GM18507 (cell line): ENCODE measurements at places on chromosomes 1 and 21.

- DNase-seq, result no peak
Observed at GRCh38 chr21:40766381-40766780, 80.6 kb downstream of the DSCAM start.

DNA sequence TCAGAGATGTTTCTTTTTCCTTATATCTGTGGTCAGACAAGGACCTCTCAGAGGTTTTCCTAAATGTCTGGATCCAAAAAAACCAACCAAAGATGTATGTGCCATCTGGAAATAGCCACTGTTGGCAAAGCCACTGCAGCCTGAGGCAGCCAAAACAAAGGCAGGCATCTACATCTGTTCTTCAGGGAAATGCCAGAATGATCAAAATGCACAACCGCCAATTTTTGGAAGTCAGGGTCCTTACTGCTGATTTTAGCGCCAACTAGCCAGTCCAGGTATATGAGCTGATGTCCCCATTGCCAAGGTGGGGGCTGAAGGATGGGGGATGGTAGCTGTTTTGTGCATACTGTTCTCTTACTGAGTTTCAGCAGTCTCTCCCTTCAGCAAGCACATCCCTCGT lies 45.9 kb downstream of the SYT14 start:
- DNase-seq, result no peak

GRCh38 chr1:4161366-4162006 lies 261.4 kb upstream of the C1orf174 start:
- DNase-seq, result no peak

DNA sequence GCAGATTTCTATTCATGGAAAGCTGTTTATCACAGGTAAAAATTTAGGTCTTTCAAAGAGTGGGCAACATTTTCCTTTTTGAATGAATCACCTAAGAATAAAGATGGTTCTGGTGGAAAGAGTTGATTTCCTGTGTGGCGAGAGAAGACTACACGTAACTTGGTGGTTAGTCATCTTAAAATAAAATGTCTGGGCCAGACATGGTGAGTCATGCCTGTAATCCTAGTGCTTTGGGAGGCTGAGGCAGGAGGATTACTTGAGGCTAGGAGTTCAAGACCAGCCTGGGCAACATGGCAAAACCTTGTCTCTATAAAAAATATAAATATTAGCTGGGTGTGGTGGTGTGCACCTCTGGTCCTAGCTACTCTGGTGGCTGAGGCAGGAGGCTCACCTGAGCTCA lies 65.7 kb downstream of the DISP1 start:
- DNase-seq, result no peak

DNA sequence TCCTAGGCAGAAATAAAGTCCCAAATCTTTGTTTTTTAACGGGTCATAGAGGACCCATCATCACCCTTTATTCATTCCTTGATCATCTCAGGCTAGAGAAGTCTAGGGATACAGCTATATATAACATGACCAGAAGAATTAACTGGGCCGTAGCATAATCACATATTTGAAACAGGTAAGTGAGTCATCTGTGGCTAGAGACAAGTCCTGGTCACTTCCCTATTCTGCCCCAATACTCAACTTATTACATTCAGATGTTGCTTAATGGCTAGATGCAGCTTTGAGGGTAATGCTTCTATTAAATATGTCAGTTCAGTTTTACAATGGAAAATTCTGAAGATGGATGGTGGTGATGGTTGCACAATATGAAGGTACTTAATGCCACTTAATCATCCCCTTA lies 47.0 kb downstream of the EXO1 start:
- no peak for DNase-seq

DNA sequence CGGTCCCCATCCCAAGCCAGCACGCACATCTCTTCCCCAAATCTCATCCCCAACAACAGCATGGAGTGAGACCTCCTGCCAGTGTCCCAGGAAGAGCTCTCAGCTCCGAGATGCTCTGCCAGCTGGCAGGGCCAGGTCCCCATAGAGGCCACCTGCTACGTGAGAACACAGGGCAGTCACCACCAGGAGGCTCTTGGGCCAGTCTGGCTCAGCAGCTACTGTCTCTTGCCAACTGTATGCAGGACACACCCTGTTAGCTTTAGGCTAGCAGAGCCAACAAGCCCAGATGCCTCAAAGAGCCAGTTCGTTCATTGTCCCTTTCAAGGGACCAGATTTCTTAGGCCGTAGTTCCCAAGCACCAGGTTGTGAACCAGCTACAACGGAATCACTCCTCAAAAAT lies 36.9 kb downstream of the FBXO2 start:
- DNase-seq, result no peak

DNA sequence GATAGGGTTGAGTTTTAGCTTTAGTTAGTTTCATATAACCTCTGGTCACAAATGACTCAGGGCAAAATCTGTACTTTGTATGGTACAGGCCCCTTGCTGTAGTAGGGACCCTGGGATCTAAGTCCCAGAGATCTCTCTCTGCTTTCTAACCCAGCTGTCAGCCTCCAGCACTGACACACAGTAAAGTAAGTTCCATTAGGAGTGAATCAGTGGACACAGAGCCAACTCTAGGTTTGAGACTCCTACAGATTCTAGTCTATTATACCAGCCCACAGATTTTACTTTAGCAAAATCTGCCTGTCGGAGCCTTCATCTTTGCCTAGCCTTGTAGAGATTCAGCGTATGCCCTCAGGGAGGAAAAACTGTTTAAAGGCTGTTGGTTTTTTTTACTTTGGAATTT lies 52.5 kb downstream of the ANGPTL1 start:
- DNase-seq, result no peak

GRCh38 chr1:24293392-24294227 lies 25.5 kb upstream of the GRHL3 start:
- DNase-seq, result no peak

DNA sequence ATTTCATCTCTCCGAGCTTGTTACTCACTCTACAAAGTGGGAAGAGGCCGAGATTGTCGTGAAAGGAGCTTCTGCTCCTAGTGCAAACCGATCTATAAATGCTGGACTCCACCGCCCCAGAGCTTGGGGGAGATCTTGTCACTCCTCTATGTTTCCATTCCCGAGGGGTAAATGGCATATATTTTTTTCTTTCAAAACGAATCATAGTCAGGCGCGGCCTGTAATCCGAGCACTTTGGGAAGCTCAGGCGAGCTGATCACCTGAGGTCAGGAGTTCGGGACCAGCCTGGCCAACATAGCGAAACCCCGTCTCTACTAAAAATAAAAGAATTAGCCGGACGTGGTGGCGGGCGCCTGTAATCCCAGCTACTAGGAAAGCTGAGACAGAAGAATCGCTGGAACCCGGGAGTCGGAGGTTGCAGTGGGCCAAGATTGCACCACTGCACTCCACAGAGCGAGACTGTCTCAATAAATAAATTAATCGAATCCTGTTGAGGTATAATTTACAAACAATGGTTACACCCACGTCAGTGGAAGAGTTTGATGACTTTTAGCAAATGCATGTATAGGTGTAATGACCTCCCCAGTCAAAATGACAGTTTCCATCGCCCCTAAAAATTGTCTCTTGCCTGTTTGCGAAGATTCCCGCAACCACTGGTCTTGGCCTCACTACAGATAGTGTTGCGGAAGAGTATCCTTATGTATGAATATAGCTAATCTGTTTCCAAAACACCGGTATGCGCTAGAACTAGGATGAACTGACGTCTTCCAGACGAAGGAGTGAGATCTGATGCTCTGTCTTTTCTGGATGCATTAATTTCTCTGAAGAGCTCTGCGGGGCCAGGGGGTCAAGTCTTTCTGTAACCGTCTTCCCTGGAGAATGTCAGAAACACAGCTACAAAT lies 840 bp upstream of the HEATR1 start:
- DNase-seq, result no peak

- DNase-seq, result no peak
Observed at GRCh38 chr1:169113613-169114119, 7.2 kb downstream of the ATP1B1 start.

GRCh38 chr1:147496571-147497210 lies 44.6 kb upstream of the BCL9 start:
- DNase-seq, result no peak

DNA sequence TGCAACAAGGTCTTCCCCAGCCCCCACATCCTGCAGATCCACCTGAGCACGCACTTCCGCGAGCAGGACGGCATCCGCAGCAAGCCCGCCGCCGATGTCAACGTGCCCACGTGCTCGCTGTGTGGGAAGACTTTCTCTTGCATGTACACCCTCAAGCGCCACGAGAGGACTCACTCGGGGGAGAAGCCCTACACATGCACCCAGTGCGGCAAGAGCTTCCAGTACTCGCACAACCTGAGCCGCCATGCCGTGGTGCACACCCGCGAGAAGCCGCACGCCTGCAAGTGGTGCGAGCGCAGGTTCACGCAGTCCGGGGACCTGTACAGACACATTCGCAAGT lies 3.8 kb downstream of the ZBTB18 start:
- DNase-seq, result no peak

GRCh38 chr1:172351346-172351745 lies 69.1 kb upstream of the C1orf105 start:
- DNase-seq, result no peak

DNA sequence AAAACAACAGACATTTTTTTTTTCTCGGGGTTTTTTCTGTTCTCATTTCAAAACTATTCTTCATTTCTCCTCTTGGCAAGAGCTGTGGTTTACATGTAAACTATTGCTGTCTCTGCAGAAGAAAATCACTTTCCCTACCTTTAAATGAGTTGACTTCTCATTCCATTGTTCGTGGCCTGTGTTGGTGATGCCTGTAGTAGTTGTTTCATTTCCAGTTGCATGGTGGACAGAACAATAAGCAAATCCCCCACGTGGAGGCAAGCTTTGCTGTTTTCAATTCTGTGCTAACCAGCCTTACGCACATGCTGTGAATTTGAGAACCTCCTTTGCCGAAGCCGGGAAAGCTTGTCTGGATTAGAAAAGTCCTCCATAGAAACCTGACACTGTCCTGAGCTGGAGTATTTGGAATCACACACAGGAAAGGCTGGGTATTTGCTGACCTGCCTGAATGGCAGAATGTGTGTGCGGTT lies 26.2 kb upstream of the MAP3K7CL start:
- DNase-seq, result no peak
